ENCODE measurements at places on chromosomes 4 and X.

DNA sequence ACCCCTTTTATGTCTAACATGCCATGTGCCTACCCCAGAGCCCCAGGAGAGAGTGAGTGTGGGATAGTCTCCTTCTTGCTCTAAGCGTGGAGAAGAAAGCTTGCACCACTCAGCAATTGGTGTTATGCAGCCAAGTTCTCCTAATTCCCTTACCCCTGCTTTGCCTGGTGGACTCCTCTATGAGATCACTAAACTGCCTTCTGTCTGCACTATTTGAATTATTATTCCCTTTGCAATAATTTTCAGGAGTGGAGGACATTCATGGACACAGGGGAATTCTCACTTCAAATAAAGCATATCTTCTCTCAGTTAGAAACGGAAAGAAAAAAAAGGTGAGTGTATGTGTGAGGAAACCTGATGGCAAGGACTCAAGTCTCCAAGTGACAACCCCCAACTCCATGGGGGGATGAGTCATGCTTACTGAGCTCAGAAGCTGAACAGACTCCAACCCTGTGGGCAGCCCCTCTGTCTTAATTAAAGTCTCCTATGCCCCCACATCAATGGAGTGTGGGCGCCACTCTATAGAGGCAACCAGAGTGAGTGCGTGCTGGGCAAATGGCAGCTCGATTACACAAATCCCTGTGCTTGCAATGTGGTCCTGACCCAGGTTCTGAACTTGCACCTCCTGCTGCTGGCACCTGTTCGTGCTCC lies 381.9 kb downstream of the RAB28 start:
- no peak for DNase-seq

DNA sequence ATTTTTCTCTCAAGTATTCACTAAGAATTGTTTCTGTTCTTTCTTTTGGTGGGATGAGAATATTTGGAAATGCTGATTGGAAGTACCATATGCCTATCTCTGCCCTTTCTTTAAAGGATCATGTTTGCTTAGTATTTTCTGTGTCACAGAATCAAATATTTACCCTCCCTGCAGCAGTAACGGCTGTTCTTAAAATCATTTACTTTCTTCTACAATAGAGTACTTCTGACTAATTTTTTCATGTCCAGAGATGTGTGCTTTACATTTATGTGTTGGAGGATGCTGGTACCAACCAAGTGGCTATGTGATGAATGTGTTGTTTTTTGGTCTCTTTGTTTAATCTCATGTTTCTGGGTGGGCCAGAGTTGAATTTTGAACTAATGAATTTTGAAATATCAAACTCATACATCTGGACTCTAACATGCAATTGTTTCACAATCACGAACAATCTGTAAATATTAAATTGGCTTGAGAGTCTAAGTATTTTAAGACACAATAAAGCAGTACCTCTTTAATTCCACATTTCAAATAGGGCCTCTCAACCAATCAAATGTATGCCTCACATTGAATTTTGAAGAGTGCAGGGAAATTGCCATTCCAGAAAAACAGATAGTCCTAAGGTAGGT lies 59.4 kb upstream of the ARSJ start:
- DNase-seq: no peak

GRCh38 chrX:147170993-147171392 lies 356.4 kb upstream of the CXorf51A start:
- no peak for DNase-seq

GRCh38 chrX:6821730-6822129 lies 286.8 kb upstream of the VCX3A start:
- no peak for DNase-seq

DNA sequence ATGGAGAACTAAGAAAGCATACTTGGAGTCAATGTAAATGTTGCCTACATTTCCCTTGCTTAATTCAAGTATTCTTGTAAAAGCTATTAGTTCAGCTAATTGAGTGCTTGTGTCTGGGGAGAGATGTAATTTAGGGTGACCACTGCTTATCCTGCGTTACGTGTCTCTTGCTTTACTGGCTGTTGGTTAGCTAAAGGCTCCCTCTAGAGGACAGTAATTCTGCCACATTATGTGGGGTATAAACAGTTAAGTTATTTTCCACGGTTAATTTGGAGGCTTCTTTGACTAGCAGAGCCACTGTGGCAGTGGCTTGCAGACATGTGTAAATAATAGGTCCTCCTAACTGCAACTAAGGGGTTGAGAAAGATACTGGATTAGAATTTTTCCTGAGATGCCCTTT lies 25.3 kb upstream of the NAF1 start:
- no peak for DNase-seq

- no peak for DNase-seq
Measured at GRCh38 chr4:38523524-38524448, 140.2 kb upstream of the KLF3 start.

DNA sequence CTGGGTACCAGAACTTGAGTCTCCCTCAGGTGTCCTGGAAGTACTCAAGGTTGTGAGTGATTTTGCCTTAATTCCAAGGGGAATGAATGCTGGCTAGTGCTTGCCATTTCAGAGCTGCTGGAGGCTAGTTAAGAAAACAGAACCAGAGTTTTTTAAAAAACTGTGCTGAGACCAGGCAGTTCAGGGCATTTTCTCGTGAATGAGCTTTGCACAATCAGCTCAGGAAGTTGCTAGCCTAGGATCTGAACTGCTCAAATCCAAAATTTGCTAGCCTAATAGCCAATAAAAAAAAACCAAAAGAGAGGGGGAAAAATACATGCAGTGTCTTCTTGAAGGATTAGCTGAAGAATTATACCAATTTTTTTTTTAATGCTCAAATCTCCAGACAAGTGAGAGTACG lies 292.7 kb downstream of the FBXW7 start:
- no peak for DNase-seq

GRCh38 chr4:8905773-8906667 lies 34.4 kb upstream of the HMX1 start:
- DNase-seq: no peak

GRCh38 chrX:150219374-150220185 lies 143.5 kb upstream of the MAMLD1 start:
- no peak for DNase-seq

DNA sequence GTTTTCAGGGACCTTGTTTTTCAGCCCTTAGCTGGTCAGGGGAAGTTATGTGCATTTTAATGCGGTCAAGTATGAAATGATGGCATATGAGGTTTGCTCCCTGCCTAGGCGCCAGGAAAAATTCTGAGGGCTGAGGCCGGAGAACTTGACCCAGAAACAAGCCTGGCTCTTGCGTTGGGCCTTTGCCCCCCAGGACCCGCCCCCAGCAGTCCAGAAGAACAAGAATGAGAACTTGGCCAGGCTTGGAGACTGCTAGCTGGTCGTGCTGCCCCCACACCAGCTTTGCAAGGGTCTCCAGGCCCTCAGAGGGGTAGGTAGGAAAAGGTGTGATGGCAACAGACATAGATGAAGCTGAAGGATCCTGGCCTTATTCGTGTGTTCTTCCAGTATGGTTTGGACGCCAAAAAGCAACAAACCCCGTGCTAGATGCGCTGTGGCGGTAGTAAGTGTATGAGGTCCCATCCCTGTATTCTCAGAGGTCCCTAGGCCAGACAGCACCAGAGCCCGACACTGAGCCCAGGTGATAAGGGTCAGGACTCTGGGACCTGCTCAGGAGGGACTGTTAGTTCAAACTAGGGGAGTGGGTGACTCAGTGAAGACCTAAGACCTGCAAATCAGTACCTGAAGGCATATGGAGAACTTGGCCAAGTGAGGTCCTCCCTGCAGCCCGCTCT lies 10.5 kb downstream of the NKX3-2 start:
- no peak for DNase-seq

GRCh38 chrX:110745288-110745687 lies 50.3 kb downstream of the CHRDL1 start:
- DNase-seq: no peak

DNA sequence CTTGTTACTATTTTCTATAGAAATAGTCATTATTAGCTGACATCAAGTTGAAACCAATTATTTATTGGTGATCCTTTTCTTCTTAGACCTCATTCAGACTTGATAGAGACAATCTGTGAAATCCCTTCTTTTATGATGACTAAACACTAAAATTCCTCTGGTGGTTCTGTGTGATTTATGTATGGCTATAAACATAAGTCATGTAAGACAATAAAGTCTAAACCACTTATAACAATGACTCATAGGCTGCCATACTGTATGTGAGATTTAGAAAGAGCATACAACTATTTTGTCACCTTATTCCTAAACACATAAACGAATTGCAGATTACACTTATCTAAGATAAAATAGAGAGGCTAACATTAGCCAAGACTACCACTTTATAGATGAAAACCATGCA lies 101.1 kb upstream of the PRR32 start:
- DNase-seq: no peak

- DNase-seq: no peak
Measured at GRCh38 chr4:6732441-6733357, 16.7 kb downstream of the BLOC1S4 start.

DNA sequence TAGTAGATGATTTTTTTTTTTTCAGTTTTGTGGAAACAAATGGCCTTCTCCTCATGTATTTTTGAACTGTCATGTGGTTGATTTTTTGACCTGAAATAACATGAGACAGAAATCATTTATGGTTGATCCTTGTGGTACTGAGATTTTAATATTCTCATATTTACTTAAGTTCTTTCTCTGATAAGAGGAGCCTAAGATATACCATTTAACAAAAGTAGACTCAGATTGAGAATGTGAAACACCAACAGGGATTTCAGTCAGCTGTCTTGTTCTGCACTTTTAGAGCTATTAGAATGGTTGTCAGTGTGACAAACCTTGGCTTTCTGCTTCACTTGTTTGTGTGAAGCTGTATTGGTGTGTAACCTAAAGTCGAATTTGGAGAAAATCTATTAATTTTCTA lies 575.7 kb downstream of the SPOCK3 start:
- no peak for DNase-seq

DNA sequence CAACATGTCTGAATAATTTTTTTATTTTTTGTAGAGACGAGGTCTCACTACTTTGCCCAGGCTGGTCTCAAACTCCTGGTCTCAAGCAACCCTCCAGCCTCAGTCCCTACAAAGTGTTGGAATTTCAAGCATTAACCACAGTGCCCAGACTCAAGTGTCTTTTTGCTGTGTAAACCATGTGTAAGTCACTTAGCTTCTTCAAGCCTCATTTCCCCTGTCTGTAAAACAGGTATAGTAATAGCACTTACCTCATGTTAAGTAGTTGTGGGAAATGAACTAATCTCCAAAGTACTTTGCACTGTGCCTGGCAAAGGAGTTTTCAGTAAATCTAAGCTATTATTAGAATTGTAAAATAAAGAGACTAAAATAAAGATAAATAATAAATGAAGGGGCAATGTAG lies 35.7 kb downstream of the STBD1 start:
- DNase-seq: no peak

GRCh38 chr4:16794816-16795445 lies 103.5 kb downstream of the LDB2 start:
- DNase-seq: peak; percentile 37

- DNase-seq: no peak
Measured at GRCh38 chr4:99855678-99856077, 38.5 kb downstream of the LAMTOR3 start.

DNA sequence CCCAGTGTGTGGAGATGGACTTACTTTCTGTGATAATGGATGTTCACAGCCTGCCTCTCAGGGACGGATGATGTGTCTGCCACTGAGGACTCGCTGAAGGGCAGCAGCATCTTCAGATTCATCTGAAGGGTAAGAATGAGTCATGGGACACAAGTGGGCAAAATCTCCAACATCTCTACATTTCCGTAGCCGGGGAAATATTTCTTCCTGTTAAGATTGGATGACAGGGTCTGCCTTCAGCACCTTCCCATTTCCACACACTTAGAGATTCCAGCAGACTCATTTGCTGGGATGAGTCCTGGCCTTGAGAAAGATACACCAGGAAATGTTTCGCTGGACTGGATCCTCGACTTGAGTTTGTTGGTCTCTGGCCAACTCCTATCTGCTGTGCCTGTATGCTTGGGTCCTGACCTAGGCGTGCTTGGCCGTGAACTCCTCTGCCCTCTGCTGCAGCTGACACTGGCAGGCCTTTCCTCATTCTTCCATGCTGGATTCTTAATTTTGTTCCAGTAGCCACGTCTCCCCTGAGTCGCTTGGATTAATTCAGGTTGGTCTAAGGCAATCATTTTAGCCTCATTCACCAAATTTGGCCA lies 46.5 kb upstream of the SOD3 start:
- DNase-seq: no peak

- DNase-seq: no peak
Measured at GRCh38 chrX:132171881-132172280, 44.1 kb upstream of the FRMD7 start.

DNA sequence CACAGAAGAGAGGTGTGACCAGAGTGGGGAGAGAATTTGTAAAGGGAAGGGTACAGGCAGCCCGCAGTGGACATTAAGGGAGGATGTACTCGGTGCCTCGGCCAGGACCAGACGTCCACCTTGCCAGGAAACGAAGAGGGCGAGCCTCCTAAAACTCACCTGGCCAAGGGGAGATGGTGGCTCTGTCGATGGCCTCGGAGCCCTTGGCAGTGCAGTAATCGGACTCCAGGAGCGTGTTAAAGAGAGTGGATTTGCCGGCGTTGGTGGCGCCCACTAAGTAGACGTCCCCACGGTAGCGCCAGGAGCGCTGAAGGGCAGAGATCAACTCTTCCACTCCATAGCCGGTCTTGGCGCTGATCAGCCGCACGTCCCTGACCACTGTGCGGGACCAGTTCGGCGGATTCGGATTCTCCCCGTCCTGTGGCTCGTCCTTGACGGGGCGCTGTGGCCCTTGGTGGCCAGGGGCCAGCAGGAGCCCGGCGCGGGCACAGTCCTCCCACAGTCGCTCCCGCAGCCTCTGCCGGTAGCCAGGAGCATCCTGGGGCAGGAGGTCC lies 1.0 kb downstream of the NOA1 start:
- DNase-seq: peak; percentile 13

DNA sequence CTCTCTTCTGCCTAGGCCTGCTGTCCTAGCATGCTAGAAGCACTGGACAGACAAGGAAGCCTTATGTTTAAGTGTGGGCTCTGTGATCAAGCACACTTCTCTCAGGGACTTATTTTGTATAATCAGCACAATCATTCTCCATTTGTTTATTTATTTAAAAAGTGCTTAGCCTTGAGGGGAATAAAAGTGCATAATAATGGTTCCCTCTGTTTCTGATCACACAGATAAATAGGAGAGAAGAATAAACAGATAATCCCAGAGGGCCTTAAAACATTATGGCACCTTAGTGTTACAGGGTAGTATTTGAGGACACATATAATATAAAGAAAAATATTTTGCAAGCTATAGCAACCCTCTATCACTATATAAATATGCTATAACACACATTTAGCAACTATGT lies 146.5 kb downstream of the UNC5C start:
- DNase-seq: no peak

DNA sequence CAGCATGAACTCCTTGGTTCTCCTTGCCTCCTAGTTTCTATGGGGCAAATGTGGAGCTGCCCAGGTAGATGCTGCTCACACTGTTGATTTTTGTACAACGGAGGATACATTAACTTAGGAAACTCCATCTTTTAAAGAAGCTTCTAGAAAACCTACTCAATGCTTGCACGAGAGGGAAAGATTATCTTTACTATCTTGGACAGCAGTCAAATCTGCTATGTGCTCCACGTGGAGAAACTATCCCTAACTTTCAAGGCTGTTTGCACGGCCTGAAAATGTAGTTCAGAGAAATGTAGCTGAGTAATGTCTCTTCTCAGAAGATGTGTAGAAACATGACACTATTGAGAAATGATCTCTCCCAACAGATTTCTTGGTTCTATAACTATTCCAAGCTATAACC lies 1530.9 kb upstream of the PABPC4L start:
- DNase-seq: no peak

GRCh38 chrX:46179748-46180147 lies 365.5 kb downstream of the ZNF674 start:
- DNase-seq: no peak

GRCh38 chr4:177367336-177367735 lies 57.7 kb downstream of the NEIL3 start:
- no peak for DNase-seq

- peak; percentile 23 for DNase-seq
Measured at GRCh38 chr4:78644744-78645330, 93.3 kb downstream of the ANXA3 start.
